Activated T-cell treated with anti-CD3 and anti-CD28 coated beads, Interleukin-2, amount 50 U/mL, for 48 hours (primary cell): ENCODE measurements at places on chromosomes 12 and 14.

DNA sequence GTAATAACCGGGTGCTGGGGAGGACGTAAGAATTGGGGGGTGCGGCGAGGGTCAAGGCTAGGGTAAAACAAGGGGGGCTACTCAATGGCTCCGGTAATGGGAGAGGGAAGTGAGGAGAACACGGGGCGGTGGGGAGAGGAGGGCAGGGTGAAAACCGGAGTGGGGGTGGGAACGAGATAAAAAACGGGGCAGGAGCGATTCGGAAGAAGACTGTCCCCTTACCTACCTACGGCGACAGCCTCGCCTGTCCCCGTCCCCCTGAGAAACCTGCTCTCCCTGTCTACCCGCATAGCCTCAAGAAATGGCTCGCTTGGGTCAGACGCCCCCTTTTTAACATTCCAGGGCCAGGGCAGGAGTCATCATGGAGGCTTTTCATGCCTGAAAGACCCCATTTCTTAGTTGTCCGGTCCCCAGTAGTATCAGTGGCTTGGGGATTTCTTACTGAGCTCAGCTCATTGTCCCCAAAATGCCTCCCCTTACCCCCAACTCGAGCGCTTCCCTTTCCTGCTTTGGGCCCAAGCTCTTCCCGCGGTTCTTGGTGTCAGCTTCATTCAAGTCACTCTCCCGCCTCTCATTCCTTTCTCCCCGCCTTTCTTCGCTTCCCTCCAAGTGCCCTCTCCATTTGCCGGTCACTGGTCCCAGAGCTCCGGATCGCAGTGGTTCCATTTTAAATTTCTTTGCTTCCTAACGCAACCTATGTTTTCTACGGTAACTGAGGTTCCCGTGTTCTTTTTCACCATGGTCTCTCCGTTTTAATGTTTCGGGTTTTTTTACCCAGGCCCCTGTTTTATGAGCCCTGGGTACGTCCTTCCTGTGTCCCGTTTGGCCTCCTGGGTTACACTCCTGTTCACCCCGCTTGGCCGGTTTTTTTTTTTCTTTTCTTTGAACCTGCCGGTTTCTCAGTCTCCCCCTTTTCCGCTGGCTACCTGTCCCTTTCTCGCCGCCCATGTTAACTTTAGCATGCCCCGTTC is 1.2 kb upstream of the WSB2 start:
- DNase-seq, result peak; percentile 49

DNA sequence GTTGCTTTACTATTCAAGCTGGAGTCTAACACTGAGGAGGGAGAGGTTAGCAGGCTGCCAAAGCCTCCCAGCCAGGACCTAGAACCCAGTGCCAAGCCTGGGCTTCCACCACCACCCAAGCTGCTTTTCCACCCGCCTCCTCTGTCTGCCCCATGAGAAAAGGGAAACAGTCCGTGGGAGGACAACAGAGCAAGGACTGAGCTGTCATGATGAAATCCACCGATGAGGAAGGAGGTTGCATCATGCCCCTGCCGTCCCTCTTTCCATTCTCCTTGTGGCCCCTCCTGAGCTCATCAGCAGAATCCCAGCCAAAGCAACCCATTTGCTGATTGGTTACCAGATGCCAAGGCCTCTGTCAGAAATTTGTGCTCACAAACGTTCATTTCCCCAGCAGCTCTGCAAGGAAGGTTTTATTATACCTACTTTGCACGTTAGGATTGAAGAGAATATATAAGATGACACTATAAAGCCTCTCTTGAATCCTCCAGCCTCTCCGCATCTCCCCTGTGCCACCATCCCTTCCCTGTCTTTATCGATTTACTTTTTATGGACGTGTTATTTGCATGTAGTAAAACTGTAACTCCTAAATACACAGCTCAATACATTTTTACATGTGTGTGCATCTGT is 6.3 kb upstream of the SERPINA1 start:
- peak; percentile 49 for DNase-seq

- peak; percentile 57 for DNase-seq
These were observed 2.5 kb downstream of the HNRNPA1 start for GRCh38 chr12:54282949-54283593.

- DNase-seq, result no peak
These were observed 30.1 kb upstream of the PWP1 start for GRCh38 chr12:107655281-107656065.

- no peak for DNase-seq
These were observed 28.8 kb upstream of the CEP83 start for GRCh38 chr12:94488463-94488862.
